ENCODE measurements at places on chromosomes 12 and 14.

DNA sequence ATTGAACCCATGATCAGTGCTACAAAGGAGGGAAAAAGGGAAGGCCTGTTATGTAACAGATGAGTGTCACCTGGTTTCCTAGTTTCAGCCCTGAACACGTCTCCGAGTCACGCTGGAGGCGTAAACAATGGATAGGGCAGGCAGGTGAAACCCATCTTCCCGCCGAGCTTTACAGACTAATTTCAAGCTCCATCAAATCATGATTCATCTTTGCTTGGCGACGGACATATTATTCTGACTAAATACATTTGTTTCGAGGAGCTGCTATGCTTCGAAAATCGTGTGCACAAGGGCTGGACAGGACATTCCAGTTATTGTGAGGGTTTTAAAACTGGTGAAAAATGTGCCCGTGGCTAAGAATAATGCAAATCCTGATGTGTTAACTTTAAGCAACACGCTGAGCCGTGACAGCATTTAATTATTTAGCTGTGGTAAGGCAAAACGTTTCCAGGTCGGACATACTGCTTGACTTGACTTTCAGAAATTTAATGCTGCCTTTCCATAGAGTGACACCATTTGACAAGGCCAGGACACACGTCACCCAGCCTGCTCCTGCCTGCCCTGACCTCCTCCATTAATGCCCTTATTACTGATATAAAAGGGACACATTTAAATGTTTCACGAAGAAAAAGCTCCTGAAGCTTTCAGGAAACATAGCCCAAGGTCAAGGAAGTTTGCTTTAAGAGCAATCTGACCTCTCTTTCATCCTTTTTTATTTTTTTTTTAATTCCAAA, 1203.5 kb upstream of the TMEM132C start:
- no peak for DNase-seq

DNA sequence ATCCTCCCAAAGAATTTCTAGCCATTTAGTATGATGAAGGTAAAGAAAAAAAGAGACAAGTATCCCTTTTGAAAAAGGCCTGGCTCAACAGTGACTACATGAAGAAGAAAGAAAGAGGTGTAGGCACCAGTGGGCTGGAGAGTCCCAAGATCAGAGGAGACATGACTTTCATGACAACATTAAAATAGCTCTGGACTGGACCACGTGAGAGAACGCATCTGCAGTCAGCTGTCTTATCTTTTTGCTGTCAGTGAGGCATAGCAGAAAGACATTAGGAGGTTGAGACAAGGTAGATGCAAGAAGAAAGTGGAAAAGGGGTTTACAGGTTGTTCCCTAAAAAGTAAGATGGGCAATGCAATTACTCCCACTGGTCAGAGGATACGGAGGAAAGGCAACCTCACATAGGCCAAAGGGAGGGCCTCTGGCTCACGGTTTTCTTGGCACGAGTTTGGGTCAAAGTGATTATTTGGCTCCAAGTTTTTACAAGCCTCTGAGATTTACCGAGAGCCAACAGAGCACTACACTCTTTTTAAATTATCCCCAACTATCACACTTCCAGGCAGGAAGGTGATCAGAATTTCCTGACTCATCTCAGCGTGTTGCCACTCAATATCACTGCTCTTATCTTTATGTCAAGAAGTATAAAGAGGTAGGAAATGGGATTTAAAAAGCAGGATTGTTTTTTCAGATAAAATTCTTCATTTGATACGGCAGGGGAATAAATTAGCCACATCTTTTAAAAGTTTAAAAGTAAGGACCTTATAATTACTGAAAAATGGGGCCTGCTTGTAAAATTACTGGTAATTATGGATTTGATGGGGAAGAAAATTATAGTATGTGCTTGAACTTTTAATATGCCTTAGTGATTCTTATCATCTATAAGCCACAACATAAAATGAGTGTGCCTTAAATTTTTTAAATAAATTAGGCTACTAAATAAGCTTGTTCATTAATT, 29.2 kb downstream of the TMTC1 start:
- DNase-seq: no peak

DNA sequence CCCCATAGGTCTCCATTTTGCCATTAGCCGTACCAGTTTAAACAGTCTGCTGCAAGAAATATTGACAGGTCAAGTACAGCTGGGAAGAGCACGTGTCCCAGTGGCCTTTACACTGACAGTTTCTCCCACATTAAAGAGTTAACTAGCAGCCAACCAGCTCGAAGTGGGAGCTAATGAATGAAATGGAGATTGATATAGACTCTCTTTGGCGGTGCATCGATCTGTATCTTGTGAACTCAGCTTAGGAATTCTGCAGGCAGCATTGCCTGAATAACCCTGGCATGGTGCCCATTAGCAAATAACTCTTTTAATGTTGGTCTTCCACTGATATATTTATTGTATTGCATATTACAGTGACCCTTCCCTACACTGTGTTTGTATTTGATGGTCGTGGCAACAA, 319.4 kb downstream of the EGLN3 start:
- no peak for DNase-seq

- DNase-seq: no peak
Measured at GRCh38 chr14:102013669-102014200, 49.4 kb downstream of the DYNC1H1 start.

DNA sequence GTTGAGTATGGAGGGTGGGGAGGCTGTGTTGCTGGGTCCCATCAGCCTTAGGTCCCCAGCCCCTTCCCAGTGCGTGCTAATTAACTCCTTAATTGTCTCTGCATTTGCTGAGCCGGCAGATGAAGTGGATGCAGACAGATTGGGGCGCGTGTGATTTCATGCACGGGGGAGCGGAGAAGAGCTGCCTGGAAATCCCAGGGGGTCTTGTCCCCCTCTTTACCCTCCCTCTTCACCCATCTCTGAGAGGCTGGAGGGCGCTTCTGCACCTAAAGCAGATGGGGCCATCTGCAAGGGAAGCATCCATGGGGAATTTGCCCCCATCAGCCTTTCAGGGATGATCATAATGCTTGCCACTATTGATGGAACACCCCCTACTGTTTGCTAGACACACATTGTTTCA, 4.4 kb upstream of the ASIC1 start:
- no peak for DNase-seq

- DNase-seq: no peak
Measured at GRCh38 chr14:24613241-24613640, 3.8 kb upstream of the GZMH start.

Data from H54 (cell line).